ENCODE measurements at places on chromosomes 2 and 18.

GRCh38 chr2:47035615-47036488 lies 119.3 kb downstream of the STPG4 start:
- no peak for DNase-seq

GRCh38 chr2:59449274-59449673 lies 1104.2 kb downstream of the BCL11A start:
- DNase-seq, result no peak

- no peak for DNase-seq
Observed at GRCh38 chr2:213726101-213726500, 441.8 kb downstream of the SPAG16 start.

DNA sequence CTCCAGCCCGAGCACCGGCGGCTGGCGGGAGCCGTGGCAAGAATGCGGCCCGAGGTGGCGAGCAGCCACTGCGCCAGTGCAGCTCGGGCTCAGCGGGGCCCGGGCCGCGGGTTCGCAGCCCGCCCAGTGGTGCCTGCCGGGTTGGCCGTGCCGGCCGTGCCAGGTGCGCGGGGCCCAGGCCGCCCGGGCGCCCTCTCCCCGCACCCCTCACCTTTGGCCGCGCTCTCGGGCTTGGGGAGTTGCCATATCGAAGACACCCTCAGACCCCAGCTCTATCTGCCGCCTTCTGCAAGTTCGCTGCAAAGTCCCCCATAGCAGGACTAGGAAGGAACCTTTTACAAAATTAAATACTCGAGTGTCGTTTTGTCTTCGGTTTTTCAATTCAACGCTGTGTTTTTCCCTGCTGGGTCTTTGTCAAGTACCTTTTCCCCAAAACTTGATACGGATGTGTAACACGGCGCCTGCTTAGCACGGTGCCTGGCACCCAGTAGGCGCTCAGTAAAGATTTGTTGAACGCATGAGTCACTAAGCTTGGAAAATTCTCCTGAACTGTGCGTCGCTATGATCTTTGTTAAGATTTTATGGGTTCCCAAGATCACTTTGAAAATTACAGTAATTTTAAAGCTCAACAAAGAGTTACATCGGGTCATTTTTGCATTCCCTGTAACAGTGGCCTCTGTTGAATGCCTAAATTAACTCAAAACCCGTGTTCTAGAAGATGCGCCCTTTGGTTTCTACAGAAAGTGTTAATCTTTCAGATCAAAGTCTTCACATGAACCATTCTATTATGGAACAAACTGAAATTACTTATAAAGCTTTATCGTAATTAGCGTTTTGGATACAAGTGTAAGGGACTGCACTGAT lies 750 bp downstream of the STRADB start:
- DNase-seq, result no peak

GRCh38 chr2:61538920-61539520 lies 864 bp upstream of the XPO1 start:
- DNase-seq, result peak; percentile 2

DNA sequence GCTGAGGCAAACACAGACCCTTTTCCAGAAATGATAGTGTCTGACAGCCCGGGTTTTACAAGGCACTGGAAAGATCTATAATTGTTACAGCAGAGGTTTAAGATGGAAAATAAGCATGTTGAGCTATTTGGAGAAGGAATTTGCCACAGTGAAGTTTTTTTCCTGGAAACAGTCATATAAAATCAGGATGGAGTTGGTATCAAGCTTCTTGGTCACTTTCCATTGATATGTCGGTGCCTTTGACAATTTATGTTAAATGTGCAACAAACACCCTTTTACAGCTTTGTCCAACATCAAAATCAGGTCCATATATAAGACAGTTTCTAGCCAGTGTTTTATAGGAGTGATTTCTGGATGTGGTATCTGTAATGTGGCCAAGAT lies 117.2 kb upstream of the NRP2 start:
- DNase-seq, result no peak
